CD8-positive, alpha-beta T cell (primary cell): ENCODE measurements at places on chromosomes 5 and 9.

DNA sequence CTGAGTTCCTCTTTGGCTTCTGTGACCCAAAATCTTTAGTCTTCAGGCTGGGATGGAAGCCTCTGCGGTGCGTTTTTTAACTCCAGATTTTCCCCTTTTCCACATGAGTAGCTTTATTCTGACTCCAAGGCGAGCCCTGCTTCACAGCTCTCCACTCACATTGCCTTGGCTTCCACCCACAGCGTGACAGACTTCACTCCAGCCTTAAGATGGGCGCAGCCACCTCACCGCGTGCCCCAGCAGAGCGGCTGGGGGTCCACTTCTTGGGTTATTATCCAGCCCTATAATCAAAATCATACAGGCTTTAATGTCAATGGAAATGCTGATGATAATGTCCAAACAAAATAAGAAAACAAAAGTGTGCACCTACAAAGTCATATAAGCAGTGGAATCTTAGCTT is 1.2 kb downstream of the EXOC3 start:
- no peak for DNase-seq

DNA sequence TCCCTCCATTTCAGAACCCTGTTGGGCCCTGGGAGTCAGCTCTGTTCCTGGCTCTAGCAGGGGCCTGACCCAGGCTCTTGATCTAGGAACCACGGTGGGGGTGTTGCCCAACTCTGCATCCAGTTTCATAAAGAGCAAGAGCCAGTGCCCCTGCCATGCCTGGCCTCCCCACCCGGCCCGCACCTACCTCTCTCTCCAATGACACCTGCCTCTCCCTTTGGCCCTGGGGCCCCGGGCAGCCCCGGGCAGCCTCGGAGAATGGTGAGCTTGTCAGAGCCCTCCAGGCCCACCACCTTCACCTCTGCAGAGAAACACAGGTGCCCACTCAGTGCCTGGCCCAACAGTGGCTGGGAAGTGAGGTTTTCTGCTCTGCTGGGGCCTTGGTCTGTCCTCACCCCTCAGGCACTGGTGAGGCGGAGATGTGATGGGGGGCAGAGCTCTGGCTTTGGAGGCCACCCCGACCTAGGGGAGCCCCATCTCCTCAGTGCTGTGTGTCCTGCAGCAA is 1.5 kb downstream of the FCN1 start:
- no peak for DNase-seq

- DNase-seq, result no peak
These were observed 580 bp upstream of the PRRX2 start for GRCh38 chr9:129664746-129665388.

- no peak for DNase-seq
These were observed 1275.4 kb upstream of the CDH18 start for GRCh38 chr5:21263361-21263760.

DNA sequence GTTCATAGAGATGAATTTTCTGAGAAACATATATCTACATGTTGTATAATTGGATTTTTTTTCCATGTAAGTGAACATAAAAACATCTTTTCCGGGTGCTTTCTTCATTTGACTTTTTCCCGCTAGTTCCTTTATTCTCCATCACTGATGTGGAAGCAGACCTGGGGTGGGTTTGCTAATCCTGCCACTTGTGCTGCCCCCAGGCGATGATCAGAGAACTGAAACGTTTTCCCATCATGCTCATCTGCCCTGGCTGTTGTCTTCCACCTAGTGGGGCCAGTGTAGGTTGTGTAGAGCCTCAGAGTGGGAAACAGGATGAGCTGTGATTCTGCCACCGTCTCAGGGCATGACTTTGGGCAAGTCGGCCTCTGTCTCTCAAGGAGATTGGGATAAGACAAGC is 34.2 kb upstream of the TGFBR1 start:
- no peak for DNase-seq

DNA sequence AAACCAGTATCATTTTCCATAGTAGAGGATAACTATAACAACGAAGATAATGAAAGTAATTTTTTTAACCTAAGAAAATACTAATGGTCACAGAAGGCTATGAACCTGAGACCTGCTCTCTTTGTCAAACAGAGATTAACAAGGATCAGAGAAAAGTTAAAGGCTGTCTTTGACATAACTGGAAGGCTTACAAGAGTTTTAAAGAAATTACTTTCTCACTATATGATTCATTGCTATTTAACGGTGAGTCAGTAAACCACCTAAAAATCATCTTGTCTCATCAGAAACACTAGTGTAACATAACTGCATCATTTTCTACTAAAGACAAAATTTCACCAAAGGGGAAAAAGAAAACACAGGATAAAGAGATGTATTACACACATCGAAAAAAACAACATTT is 19.3 kb downstream of the MLANA start:
- DNase-seq, result no peak
